ENCODE measurements at places on chromosomes 1 and 21. TPM values are rescaled to one million over a fixed set of nuclear protein-coding genes. Genes with fewer than 3 reads are reported as not detected.

DNA sequence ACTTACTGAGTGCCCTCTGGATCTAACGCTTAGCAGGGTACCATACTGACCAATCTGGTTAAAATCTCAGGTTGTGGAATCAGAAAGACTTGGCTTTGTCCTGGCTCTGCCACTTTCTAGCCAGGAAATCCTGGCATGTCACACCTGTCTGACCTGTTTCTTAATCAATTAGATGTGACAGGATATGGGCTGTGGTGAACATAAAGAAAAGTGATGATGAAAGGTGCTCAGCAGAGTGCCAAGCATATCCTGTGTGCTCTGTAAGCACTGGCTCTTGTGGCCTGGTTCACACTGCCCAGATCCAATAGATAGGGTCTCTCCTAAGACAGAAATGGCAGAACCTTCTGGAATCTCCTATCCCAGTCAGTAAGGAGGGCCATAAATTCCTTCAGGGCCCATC, 53.9 kb downstream of the PHC2 start:
- peak; percentile 33 for DNase-seq
- H3K4me3 ChIP-seq = no peak overlapping the region
- peaks cover 20% of the 10 kb centered on the region for H3K27me3 ChIP-seq
- H3K36me3 ChIP-seq = no peaks in the 10 kb centered on the region

DNA sequence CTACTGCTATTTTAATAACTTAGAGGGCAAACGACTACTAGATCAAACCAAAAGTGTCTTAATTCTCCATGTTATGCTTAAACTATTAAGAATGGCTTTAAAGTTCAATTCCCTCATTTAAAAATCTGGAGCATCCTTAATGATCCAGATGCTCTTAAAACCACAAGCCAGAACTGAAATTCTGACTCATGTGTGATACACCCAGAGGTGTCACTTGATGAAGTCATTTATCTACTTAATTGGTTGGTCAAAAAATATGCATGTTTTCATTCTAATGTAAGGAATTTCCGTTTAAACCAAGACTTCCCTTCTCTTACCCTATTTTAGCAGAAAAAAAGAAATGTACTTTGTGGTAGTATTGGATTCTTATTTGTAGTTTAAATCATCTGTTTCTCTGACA, 1261.2 kb upstream of the B3GALT2 start:
- DNase-seq = no peak
- H3K27me3 ChIP-seq = no peaks in the 10 kb centered on the region

DNA sequence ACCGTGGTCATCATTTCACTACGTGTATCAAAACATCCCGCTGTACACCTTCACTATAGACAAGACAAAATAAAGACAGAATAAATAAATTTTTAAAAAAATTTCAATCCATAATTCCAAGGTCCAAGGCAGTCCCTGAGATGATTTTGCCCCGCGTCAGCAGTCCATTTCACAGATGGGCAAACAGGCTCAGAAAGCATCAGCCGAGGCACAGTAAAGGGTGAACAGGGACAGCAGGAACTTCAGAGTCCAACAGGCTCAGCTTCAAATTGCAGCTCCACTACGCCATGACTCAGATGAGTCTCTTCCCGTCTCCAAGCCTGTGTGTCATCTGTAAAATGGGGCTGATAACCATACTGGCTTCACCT, 15.0 kb downstream of the MATN1 start:
- H3K36me3 ChIP-seq = no peaks in the 10 kb centered on the region
- H3K27ac ChIP-seq = no peak overlapping the region
- H3K27me3 ChIP-seq = peaks cover 12% of the 10 kb centered on the region
- DNase-seq = no peak

- H3K4me1 ChIP-seq = no peaks in the 10 kb centered on the region
- H3K36me3 ChIP-seq = peaks cover 66% of the 10 kb centered on the region
- H3K27me3 ChIP-seq = no peaks in the 10 kb centered on the region
- H3K4me3 ChIP-seq = no peak overlapping the region
- peak overlapping the region; percentile 35 for H3K27ac ChIP-seq
- no peak for DNase-seq
These were observed 21.0 kb downstream of the KIF21B start for GRCh38 chr1:201002510-201002909.

DNA sequence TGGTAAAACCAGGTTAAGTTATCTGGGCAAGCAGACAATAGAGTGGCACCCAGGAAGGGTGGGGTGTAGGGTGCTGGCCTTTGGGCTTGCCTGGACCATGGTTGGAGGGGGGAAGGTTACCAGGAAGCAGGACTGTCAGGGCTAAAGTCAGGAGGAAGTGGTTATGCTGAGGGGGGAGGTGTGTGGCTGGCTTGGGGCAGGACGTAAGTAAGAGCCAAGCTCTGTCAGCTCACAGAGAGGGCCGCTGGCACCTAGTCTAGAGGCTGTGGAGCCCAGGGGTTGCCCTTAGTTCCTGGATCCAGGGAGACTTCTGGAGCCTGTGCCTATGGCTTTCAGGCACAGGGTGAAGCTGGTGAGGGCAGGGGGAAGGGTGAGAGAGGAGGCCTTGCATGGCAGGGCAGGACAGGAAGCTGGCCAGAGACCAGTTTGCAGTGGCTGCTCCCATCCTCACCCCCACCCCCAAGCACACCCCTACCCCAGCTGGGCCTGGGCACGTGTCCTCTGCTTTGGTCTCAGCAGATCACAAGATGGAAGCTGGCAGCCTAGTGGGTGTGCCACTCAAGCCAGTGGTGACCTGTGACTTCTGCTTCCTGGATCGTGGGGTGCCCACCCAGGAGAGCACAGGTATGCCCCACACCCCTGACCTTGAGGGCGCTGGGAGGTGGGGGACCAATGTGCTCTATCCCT, 20.5 kb upstream of the SMYD3 start:
- peak overlapping the region; percentile 95 for H3K27ac ChIP-seq
- peak; percentile 49 for DNase-seq

- H3K4me1 ChIP-seq = no peaks in the 10 kb centered on the region
- peaks cover 14% of the 10 kb centered on the region for H3K27me3 ChIP-seq
- H3K4me3 ChIP-seq = no peak overlapping the region
- no peak overlapping the region for H3K27ac ChIP-seq
These were observed 46.6 kb upstream of the MAB21L3 start for GRCh38 chr1:116064616-116065015.

GRCh38 chr1:217136895-217137205, 413.6 kb upstream of the ESRRG start:
- H3K27me3 ChIP-seq = peaks cover 71% of the 10 kb centered on the region
- H3K27ac ChIP-seq = peak overlapping the region; percentile 30
- H3K4me3 ChIP-seq = no peak overlapping the region
- H3K4me1 ChIP-seq = peaks cover 10% of the 10 kb centered on the region
- H3K36me3 ChIP-seq = peaks cover 7% of the 10 kb centered on the region

DNA sequence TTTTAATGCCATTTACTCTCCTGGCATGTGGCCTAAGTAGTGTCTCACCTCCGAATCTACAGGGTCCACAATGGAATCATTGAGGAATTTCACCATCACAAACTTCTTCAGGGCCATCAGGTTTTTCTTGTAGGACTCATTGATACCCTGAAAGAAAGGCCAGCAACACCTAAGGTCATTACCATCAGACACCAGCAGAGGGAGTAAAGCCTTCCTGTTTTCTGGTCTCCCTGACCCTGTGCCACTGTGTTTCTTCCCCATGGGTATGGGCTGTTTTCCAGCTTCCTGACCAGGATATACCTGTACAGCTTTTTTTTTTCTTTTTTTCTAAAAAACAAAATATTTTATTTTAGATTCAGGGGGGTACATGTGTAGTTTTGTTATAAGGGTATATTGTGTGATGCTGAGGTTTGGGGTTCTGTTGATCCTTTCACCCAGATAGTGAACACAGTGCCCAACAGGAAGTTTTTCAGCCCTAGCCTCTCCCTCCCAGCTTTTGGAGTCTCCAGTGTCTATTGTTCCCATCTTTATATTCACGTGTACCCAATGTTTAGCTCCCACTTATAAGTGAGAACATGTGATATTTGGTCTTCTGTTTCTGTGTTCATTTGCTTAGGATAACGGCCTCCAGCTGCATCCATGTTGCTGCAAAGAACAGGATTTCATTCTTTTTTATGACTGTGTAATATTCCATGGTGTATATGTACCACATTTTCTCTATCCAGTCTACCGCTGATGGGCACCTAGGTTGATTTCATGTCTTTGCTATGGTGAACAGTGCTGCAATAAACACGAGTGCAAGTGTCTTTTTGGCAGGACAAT, 18.3 kb downstream of the PPT1 start:
- H3K4me1 ChIP-seq = peaks cover 2% of the 10 kb centered on the region
- H3K27me3 ChIP-seq = no peaks in the 10 kb centered on the region
- peaks cover 45% of the 10 kb centered on the region for H3K36me3 ChIP-seq
- H3K27ac ChIP-seq = no peak overlapping the region

DNA sequence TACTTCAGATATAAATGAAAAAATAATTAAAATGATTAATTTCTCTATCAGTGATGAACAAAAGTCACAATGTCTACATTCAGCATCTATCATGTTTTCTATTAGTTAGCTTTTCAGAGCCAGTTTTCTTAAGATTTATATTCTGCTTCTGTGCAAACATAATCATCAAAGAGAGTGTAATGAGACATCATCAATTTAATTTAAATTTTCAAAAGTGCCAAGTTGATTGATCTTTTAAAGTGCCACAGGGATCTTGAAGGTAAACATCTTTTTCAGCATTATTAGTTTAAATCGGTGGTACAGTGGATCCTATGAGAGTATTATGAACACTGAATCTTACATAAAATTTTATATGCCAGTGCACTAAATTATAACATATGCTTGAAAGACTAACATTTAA, 1176.1 kb downstream of the PLA2G4A start:
- no peaks in the 10 kb centered on the region for H3K27me3 ChIP-seq
- H3K36me3 ChIP-seq = no peaks in the 10 kb centered on the region
- no peak overlapping the region for H3K27ac ChIP-seq
- no peaks in the 10 kb centered on the region for H3K4me1 ChIP-seq

DNA sequence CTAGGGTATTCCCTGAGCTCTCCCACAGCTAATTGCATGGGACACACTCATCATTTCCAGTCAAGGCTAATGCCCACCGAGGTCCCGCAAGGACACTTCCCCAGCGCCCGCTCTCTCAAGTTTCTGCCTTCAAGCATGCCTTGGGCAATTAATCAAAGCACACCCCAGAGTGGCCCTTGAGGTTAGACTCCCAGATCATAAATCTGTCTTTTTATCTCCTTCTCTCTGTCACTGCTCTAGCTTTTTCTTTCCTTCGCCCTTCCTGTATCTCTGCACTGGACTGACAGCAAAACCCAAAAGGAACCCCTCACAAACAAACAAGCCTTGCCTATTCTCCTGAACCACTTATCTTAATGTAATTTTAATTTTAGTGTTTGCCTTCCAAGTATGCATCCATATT, 7.9 kb upstream of the EXOSC10 start:
- no peaks in the 10 kb centered on the region for H3K27me3 ChIP-seq
- H3K27ac ChIP-seq = no peak overlapping the region
- H3K4me3 ChIP-seq = no peak overlapping the region
- DNase-seq = no peak
- H3K4me1 ChIP-seq = no peaks in the 10 kb centered on the region

DNA sequence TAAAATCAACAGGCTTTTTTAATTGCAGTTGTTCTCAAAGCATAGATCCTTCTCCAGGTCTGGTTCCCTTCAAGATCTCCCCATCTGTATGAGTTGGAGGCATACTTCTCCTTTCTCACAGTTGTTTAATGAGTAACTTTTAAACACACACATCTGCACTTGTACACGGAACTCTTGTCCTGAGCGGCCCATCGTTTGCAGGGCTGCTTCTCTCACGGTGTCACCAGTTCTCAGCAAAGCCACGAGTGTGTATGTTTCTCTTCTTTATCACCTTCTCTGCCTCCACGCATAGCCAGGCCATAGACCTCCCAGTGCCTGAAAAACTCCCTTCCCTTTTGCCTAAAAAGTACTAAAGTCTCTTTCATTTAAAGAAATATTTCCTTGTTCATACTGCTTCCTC, 68.7 kb upstream of the ROR1 start:
- H3K27me3 ChIP-seq = peaks cover 12% of the 10 kb centered on the region
- no peak overlapping the region for H3K27ac ChIP-seq
- no peak for DNase-seq
- H3K4me3 ChIP-seq = no peak overlapping the region
- H3K36me3 ChIP-seq = no peaks in the 10 kb centered on the region

DNA sequence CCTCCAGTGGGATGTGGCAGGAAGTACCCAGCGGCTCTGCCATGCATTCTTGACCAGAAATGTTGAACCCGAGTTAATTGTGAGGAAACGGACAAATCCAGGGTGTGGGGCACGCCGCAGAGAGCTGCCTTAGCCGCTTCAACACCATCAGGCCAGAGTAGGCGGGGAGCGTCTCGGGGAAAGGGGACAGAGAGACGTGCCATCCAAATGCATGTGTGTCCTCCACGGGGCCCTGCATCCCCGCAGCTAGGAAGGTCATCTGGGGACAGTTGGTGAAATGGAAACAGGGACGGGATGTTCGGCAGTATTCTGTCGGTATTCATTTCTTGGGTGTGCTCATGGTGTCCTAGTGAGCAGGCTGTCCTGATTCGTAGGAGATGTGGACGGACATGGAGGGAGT, 59.1 kb upstream of the TRAPPC10 start:
- no peak overlapping the region for H3K27ac ChIP-seq
- peaks cover 26% of the 10 kb centered on the region for H3K36me3 ChIP-seq
- no peaks in the 10 kb centered on the region for H3K27me3 ChIP-seq
- peaks cover 14% of the 10 kb centered on the region for H3K4me1 ChIP-seq
- no peak for DNase-seq

DNA sequence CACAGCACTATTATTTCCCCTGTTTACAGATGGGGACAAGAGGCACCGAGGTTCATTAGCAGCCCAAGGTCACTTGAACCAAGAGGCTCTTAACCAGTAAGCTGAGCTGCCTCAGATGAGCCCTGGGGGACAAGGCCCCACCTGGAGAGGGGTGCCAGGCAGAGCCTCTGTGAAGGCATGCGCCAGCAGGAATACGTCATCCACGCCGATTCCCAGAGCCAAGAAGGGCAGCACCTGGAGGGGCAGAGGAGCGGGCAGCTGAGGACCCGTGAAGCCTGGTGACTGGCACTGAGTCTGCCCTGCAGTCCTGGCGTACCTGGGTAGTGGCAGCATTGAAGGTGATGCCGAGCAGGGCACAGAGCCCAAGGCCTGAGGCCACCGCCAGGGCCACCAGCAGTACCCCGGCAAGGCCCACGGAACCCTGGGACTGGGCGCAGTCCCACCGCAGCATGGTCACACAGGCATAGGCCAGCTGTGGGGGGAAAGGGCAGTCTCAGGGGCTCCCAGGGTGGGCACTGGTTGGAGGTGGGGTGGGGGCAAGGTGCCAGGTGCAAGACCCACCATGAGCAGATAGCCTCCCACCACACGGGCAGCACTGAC, 14.1 kb downstream of the PTCH2 start:
- no peaks in the 10 kb centered on the region for H3K36me3 ChIP-seq
- H3K4me1 ChIP-seq = peaks cover 3% of the 10 kb centered on the region
- no peak overlapping the region for H3K4me3 ChIP-seq

DNA sequence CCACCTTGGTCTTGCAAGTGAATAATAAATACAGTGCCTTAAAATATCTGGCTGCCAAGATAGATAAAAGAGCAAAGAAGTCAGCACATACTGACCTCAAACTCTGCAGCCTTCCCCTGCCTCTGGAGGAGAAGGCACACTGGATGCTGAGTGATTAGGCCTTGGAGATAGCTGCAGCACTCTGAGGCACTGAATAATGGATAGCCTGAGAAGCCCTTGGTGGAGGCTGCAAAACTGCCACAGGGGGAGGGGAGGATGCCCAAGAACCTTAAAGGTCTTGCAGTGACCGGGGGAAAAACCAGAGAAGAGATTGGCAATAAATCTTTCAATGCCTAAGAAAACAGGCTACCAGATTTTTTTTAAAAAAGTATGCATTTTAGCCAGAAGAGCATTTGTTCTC, 167.4 kb upstream of the PRMT6 start:
- DNase-seq = no peak
- no peaks in the 10 kb centered on the region for H3K27me3 ChIP-seq
- H3K4me1 ChIP-seq = no peaks in the 10 kb centered on the region
- no peaks in the 10 kb centered on the region for H3K36me3 ChIP-seq
- H3K4me3 ChIP-seq = no peak overlapping the region

The OR10R2 gene
- not detected for total RNA-seq

The SLC45A1 gene
- total RNA-seq = 0.13 TPM

The LAMB3 gene
- 0.78 TPM for total RNA-seq

The CFAP107 gene
- total RNA-seq = not detected

The ESPN gene
- 1.0 TPM for total RNA-seq

The SLFNL1 gene
- 0.29 TPM for total RNA-seq

The NR5A2 gene
- total RNA-seq = not detected

All from activated CD8-positive, alpha-beta T cell treated with anti-CD3 and anti-CD28 coated beads, Interleukin-2, amount 10 ng/mL, durations not matched to agents 7 days and 5 days (primary cell).